Stimulated activated CD4-positive, alpha-beta T cell treated with anti-CD3 and anti-CD28 coated beads, TNF-alpha, amount 100 ng/mL, for 24 hours (primary cell): ENCODE measurements at places on chromosomes 13 and 19.

- DNase-seq: no peak
These were observed 9.1 kb downstream of the FFAR2 start for GRCh38 chr19:35457173-35457572.

- DNase-seq: peak; percentile 29
These were observed 10.8 kb downstream of the F2RL3 start for GRCh38 chr19:16899566-16900075.

- no peak for DNase-seq
These were observed 466.6 kb upstream of the PCDH9 start for GRCh38 chr13:67696775-67697174.

GRCh38 chr19:20078581-20079031 lies 806 bp downstream of the ZNF90 start:
- DNase-seq: no peak

DNA sequence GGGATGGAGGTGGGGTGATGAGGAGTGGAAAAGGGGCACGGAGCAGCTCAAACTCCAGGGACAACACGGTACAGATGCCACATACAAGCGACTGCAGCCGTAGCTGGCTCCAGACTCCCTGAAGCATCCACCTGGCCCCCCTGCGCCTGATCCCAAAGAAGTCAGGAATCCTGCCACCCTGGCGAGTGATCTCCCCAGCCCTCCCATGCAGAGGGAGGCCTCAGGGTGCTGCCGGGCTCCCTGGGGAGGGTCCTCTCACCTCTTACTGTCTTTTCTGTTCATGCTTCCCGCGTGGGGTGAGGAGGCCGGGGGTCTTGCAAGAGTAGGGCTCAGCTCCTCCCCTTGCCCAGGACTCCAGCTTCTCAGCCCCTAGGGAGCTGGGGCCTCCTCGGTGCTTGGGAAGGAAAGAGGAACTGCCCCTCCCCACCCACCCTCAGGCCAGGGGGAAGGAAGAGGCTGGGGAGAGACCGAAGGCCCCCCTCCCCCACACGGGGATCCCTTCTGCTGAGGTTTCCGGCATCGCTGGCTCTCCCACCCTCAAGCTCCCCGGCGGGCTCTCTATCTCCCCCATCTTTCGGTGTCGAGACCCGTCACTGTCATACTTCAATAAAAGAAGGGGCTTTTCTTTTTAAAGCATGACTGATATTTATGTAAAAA lies at the start of gene RASGRP4:
Gene RASGRP4 (minus strand): TSS at position 410 of the 657 bp plus-strand sequence. CDS start 128 bp downstream, at position 282.
- no peak for DNase-seq
